ENCODE measurements at places on chromosomes 13 and 19. TPM values are rescaled to one million over a fixed set of nuclear protein-coding genes. Genes with fewer than 3 reads are reported as not detected.
A peak's percentile ranks its signal among the peaks of the same experiment; 100 is the strongest.

Gene ATP4B
- not detected for total RNA-seq

Gene CERS1
- total RNA-seq: not detected

GRCh38 chr19:11480715-11481533 is at the start of gene ELAVL3:
Gene ELAVL3 (minus strand): TSS chr19:11481046. CDS start chr19:11480608, 438 bp downstream.
- no peak for DNase-seq

DNA sequence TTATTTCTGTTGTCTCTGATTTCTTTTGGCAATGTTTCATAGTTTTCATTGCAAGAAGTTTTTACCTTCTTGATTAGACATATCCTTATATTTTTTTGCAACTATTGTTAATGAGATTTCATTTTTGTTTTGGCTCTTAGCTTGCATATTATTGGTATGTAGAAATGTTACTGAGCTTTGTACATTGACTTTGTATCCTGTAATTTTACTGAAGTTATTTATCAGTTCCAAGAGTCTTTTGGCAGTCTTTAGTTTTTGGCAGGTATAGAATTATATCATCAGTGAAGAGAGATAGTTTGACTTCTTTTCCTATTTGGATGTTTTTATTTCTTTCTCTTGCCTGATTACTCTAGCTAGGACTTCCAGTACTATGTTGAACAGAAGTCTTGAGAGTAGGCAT is 375.7 kb downstream of the TDRD3 start:
- no peak for DNase-seq

DNA sequence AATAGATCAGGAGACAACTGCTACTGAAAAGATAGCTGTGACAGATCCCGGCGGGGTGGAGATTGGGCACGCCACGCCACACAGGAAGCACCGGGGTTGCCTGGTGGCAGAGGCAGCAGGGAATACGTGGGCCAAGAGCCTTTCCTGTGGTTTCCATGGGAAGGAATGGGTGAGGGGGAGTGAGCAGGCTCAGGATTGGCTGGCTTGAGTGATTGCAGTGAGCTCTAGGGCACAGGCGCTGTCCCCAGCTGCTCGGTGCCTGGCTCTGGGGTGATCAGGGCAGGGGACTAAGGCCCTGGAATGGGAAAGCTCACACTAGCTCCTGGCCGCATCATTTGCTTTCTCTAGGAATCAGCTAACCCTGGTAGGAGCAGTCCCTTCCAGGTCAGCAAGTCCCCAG is 166.1 kb downstream of the USP12 start:
- peak; percentile 16 for DNase-seq

GRCh38 chr19:20660473-20661140 is 764 bp downstream of the ZNF626 start:
- DNase-seq: no peak

DNA sequence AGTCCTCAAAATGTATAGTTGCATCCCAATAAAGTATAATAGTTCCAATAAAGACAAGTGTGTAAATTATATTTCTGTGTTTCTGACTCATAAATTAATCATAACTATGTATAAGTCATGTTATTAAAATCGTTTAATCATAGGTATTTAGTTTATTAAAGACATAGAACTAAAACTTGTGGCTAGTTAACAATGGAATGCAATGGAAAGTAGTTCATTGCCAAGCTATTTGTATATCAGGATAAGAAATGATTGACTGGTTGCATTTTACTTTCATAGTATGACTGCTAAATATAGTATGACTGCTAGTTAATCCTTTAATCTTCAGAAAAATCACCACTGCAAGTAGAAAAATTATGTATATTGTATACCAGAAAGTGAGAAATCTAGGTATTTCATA is 16.9 kb downstream of the COG3 start:
- no peak for DNase-seq

All from activated CD8-positive, alpha-beta memory T cell treated with anti-CD3 and anti-CD28 coated beads, Interleukin-2, amount 10 ng/mL, durations not matched to agents 7 days and 5 days (primary cell).